ENCODE measurements at places on chromosomes 5 and 9.

- DNase-seq: no peak
These were observed 36.4 kb downstream of the MTX3 start for GRCh38 chr5:79954620-79955019.

DNA sequence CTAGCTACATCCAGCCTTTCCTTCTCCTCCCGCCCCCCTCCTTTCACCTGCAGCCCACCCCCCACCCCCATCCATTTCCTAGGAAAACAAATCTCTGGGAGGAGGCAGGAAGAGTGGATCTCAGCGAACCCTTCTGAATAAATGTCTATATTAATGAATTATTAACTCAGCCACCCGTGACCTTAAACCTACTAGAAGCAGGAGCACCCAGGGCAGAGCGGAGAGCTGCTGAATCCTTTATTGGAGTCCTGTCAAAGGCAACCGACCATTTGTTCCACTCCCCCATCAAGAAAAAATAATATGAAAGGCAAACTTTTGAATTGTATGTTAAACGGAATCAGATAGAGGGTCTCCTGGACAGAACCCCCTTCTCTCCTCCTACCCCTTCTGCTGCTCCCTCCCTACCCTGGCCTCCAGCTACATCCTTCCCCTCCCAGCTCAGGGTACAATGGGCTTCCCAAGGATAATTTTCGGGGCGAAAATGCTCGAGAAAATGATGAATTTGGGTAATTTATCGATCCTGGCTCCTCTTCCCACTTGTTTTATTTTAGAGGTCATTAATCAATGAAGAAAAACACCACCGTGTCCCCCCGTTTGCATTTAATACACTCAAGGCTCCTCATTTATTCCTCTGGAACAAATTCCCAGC is 3.3 kb upstream of the PRDM6 start:
- DNase-seq: no peak

DNA sequence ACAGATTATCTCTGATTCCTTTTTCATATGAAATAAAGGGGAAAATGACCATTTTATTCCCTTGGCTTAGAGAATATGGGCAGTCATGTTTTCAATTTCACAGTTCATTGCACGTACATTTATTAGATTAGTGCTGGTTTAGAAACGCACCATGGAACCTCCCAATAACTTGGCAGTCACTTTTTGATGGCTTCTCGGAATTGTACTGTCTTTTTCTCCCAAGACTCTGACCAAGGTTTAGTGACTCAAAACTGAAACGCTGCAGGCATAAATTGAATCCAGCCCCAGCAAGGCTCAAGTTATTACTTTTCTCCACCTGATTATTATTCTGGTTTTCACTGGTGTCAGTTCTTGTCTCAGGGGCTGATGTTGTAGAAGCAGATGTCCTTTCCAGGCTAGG is 55.6 kb upstream of the EGFLAM start:
- no peak for DNase-seq

DNA sequence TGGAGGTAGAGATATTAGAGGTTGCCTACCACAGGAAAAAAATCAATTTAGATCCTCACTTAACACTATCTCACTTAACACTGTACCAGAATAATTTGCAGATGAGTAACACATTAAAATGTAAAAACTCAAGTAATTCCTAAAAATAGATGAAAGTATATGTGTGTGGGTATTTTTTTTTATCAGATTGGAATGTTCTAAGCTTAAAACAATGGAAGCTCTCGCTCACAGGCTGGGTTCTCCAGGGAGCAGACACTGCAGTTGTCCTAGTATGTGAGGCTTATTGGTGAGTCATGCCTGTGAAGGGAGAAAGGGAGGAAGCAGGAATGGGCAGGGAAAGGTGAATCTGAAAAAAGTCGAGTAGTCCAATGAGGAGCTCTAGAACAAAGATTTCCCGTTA is 181.3 kb upstream of the ZNF608 start:
- no peak for DNase-seq

DNA sequence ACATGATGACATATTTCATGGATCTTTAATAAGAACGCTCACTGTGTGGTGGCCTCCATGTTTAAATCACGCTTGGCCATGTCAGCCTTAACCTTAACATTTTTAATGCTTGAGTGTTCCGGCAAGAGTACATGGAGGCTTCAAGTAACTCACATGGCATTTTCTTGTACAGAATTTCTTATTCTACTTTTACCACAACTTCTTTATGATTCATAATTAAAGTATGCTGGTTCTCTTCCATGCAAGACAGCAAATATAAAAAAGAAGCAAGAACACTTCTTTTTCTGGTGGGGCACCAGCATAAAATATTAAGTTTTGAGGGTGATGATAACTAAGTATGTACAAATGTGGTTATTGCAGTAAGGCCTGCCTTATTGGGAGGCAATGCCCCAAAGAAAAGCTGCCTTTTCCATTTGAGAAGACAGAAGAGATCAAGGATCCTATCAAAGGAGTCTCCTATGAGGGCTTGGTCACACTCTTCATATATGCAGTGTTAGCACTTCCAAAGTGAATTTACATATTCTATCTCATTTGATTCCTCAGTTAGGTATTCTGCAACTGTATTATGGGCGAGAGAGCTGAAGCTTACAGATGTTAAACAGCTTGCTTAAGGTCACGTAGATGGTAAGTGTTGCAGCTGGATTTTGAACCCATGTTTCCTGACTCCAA is 382.7 kb upstream of the MEF2C start:
- DNase-seq: no peak

DNA sequence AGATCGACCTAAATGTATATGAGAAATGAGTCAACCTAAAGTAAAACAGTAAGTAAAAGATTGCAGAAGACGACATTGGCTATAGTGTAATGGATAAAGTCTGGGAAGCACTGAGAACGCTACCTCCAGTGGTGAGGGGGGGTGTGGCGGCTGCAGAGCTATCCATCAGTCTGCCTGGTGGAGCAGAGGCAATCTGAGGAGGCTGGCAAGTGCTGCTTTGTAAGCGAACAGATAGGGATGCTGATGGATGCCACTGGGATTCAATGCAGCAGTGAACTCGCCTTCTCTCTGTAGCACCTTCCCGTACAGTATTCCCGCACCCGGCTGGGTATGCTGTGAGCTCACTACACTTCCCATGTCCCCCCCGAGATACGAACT is 261.5 kb downstream of the NSG2 start:
- no peak for DNase-seq

- DNase-seq: no peak
These were observed 25.9 kb downstream of the SRFBP1 start for GRCh38 chr5:121987685-121988073.

GRCh38 chr9:89137542-89138462 is 40.8 kb downstream of the SHC3 start:
- no peak for DNase-seq

GRCh38 chr5:171644536-171644935 is 141.1 kb upstream of the SMIM23 start:
- no peak for DNase-seq

- DNase-seq: no peak
These were observed 156.6 kb upstream of the SPRY4 start for GRCh38 chr5:142481410-142481809.

GRCh38 chr9:124810663-124811355 is 33.9 kb downstream of the OLFML2A start:
- no peak for DNase-seq

DNA sequence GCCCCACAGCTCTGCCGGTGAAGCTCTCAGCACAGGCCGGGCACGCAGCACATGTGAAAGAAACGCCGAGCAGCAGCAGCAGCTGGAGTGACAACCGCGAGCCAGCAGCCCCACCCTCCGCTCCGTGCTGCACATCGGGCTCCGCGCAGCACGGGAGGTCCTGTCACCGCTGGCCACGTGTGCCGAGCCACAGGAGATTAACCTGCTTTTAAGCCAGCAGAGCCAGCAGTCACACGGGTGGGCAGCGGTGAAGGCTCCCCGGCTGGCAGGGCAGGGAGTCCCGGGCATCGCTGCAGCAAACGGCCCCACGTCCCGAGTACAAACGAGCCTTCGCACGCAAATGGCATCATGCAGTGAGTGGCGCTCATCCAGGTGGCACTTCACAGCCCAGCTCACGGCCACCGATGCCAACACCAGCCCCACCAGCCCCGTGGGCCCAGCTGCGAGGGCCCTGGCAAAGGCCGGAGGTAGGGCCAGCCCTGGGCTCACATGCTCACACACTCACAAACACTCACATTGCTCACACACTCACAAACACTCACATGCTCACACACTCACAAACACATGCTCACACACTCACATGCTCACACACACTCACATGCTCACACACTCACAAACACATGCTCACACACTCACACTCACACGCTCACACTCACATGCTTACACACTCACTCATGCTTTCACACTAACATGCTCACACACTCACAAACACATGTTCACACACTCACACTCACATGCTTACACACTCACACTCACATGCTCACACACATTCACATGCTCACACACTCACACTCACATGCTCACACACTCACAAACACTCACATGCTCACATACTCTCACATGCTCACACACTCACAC is 11.1 kb downstream of the CCDC187 start:
- no peak for DNase-seq

GRCh38 chr5:122081541-122081940 is 3.5 kb upstream of the LOX start:
- no peak for DNase-seq

DNA sequence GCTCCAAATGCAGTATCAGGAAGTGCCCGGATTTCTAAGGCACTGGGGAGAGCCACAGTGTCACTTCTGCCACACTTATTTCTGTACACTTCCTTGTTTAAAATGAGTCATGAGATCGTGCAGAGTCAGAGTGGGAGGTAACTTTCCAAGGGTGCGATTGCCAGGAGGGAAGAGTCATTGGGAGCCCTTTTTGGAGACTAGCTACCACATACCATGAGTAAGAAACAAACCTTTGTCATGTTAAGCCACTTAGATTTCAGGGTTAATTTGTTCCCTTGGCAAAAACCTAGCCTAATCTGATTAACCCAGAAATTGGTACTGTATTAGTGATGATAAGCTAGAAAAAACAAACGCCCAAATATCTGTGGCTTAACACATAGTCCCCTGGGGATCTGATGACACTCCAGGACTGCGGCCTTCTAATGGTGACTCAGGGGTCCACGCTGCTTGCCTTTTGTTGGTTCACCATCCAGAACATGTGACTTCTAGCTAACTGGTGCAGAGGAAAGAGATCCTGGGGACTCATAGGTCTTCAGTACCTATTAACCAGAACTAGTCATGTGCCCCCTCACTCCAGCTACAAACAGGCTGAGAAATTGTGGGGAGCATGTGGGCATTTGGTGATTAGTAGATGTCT is 48.6 kb upstream of the TLE1 start:
- no peak for DNase-seq

DNA sequence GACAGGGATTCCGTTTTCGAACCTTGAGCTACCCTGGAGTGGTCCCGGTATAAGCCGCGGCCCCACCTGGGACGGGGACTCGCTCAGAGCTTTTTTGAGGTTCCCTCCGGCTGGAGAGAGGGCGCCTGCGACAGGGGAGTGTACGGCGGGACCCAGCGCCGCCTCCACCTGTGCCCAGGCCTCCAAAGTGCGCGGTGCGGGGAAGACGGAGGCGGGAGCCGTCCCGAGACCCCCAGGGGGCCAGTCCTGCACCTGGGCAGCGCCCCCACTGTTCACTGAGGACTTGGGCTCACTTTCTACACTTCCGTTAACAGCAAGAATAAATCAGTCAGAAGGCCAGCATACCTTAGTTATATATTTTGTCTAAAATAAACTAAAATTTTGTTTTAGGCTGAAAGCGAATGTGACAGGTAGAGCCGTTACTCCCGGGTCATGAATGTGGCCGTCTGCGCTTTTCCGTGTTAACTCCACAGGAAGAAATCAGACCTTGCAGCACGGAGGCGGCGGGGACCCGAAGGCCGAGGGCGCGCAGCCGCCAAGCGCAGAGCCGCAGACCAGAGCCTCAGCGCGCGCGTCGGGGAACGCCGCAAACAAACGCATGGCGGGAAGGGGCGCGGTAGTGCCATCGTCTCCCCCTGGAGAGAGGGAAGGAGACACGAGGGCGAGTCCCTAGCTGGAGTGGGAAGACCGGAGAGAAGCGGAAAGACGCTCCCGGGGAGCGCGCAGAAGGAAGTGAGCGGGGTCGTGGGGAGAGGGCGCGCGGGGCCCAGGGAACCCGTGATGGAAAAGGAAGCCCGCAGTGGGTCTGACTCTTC is 14.1 kb downstream of the TRIM7 start:
- DNase-seq: no peak

DNA sequence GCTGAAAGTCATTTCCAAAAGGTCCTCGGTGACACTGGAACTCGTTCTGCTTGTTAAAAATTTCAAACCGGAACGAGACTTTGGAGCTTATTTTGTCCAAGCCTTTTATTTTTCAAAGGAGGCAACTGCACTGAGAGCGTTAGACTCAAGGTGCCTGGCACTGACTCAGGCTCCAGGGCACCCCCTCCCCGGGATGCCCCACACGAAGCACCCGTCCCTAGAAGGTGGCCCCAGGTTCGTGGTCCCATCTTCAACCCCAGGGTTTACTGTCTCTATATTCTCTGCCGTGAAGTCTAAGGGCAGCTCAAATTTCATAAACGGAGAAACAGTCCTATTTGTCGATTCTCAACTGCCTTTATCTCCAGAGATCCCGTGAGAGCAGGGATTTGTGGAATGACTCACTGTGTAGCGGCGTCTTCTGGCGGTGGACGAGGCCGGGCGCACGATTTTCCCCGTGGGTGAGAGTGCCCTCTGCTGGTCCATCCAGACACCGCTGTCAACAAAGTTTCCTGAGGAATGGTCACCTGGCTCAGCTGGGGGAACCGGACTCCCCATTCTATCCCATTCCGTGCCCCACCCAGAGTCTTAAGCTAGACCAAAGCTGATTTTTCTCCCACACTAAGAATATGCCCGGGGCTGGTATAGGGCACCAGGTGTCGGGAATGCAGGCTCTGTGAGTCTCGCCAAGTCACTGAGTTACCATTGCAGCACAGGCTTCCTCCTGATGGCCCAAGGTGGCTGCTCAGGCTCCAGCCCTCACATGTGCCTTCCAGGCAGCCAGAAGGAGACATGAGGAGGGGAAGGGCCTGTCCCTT is 27.1 kb upstream of the SLC6A19 start:
- DNase-seq: no peak

DNA sequence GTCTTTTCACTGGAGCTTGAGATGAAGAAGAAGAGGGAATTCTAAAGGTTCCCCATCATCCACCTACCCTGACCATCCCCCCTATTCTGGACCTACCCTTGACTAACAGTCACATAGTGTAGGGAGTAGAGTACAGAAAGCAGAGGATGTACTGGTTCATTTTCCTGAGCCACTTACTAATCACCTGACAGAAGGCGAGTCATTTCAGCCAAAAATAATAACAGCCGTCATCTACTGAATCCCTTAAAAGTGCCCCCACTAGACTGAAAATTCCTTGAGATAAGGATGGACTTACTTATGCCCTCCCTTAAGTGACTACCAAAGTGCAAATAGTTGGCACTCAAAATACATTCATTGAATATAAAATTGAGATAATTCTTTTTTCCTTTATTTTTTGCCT is 112.2 kb downstream of the FOXD1 start:
- no peak for DNase-seq

DNA sequence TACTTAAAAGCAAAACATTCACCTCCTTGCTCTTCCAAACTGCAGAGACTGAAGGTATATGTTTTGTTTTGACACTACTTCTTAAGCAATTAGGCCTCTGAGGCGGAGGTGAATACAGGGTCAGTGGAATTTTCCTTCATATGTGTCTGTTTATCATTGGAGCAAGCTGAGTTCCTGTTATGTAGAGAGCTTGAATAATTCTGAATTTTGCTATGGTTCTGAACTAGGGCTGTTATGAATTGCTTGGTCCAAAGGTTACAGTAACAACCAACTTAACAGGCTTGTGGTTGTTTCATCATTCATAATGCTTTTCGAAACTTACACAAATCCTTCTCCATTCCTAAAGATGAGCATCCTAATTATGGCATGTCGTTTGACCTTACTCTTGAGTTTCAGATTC is 444.6 kb upstream of the MEF2C start:
- no peak for DNase-seq

- DNase-seq: no peak
These were observed 27.7 kb downstream of the PTCD2 start for GRCh38 chr5:72347801-72348308.

Measured in activated CD8-positive, alpha-beta memory T cell treated with anti-CD3 and anti-CD28 coated beads for 1 hour (primary cell).